Bronchial epithelial cell (primary cell): ENCODE measurements at places on chromosomes 6 and 20. TPM values are rescaled to one million over a fixed set of nuclear protein-coding genes. Genes with fewer than 3 reads are reported as not detected.

GRCh38 chr20:57999465-58000111 is 228.9 kb downstream of the ANKRD60 start:
- no peak for DNase-seq

DNA sequence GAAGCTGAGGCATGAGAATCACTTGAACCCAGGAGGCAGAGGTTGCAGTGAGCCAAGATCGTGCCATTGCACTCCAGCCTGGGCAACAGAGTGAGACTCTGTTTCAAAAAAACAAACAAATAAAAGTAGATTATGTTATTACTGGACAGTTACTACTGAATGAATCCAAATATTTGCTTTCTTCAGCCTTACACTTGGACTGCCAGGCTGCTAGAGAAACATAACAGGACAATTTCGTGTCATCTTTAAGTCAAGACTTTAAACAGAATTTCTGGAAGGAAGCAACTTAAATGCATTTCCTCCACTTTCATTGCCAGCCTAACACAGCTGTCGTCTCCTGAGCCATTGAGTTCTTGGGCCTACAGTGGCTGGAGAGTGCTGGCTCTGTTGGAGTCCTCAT is 42.0 kb upstream of the PRIM2 start:
- DNase-seq: no peak

- DNase-seq: peak; percentile 81
These were observed 31.9 kb downstream of the NSFL1C start for GRCh38 chr20:1434571-1435336.

DNA sequence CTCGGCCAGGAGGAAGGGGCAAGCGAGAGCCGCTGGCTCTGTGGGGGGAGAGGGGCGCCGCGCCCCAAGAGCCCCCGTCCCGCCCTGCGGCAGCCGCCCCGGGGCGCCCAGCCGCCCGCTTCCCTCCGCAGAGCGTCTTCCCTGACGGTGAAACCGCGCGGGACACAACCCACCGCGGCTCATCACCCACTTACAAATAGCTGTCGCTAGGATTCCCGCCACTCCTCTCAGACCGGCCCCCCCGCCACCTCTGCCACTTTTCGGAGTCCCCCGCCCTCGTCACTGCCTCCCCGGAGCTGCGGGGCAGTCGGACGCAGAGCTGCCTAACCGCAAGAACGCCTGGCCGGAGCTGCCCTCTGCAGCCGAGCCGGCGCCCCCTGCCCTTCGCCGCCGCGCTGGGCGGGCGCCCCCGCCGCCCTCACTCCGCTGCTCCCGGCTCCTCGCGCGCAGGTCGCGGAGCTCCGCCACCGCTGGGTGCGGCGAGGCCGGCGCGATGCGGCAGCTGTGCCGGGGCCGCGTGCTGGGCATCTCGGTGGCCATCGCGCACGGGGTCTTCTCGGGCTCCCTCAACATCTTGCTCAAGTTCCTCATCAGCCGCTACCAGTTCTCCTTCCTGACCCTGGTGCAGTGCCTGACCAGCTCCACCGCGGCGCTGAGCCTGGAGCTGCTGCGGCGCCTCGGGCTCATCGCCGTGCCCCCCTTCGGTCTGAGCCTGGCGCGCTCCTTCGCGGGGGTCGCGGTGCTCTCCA is at the start of gene SLC35D3:
Gene SLC35D3, plus strand, starts transcription at position 366 of the 749 bp plus-strand sequence. Its CDS starts 128 bp downstream, at position 494.
- DNase-seq: no peak

PGC gene
- not detected in 2 replicates for total RNA-seq

BTN1A1 gene
- total RNA-seq: not detected in 2 replicates

DNA sequence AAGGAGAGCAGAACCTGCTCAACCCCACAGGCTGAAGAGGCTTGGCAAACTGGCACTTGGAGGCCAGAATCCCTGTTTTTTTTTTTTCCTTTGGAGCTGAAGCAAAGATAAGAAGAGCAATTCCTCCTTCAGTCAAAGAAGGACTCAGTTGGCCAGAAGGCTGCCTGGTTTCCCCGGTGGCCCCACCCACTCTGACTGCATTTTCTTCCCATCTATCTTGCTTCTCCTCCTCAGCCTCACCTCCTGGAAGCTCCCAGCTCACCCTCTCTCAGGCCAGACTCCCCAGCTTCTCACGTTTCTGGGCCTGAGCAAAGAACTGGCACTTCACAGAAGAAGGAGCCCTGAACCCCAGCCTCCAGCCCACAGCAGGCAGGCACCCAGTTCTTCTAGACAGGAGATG is 2.4 kb downstream of the LRFN2 start:
- no peak for DNase-seq

DNA sequence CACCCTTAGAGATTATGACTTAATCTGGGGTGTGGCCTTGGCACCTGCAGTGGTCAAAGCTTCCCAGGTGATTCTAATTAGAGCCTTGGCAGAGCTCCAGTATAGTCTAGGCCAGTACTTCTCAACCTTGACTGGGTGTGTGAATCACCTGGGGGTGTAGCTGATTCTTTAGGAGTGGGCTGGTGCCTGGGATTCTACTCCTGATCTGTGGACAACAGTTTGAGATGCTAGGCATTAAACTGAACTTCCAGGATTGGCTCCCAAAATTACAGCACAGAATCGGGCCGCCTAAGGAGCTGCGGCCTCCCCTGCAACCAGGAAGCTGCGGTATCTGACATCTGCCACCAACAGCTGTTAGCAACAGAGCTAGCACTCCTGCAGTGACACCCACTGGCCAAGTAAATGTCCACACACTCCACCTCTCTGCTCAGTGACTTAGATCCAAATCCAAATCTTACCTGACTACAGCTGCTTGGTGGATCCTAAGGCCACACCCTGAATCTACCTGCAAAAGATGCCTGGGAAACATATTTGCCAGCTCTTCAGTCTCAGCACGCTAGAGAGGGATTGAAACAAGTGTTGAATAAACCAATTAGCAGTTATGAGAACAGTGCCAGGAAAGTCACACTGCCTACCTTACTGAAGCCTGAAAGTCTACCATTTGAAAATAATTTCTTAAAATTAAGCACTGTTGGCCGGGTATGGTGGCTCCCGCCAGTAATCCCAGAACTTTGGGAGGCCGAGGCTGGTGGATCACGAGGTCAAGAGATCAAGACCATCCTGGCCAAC is 126.7 kb downstream of the UNC5CL start:
- DNase-seq: peak; percentile 91

ZSCAN23 gene
- total RNA-seq: 2.4 and 2.8 TPM in 2 replicates

DNA sequence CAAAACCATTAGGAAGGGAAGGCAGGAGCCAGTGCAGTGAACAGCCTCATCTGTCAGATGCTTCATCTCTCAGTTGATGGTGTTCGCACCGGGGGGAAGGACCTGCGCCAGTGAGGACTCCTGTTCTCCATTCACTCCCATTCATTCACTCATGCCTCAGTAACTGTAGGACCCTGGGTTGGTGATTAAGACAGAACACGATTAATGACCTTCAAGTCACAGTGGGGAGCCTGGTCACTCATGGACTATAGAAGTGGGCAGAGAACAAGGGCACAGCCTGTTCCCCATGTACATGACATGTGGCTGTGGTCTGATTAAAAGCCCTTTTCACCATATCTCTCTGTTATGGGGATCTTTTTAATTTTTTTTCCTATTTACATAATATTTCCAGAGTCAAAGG is 113.3 kb downstream of the RPS12 start:
- no peak for DNase-seq

DNA sequence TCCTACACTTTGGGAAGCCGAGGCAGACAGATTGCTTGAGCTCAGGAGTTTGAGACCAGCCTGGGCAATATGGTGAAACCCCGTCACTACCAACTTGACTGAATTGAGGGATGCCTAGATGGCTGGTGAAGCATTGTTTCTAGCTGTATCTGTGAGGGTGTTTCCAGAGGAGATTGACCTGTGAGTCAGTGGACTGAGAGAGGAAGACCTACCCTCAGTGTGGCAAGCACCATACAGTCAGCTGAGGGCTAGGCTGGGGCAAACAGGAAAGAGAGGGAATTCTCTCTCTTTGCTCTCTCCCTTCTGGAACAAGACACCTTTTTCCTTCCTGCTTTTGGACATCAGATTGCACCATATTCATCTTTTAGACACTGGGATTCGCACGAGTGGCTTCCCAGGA is 3.7 kb upstream of the ZUP1 start:
- DNase-seq: no peak

- DNase-seq: no peak
These were observed 28.2 kb upstream of the RIMS4 start for GRCh38 chr20:44838521-44838920.

DNA sequence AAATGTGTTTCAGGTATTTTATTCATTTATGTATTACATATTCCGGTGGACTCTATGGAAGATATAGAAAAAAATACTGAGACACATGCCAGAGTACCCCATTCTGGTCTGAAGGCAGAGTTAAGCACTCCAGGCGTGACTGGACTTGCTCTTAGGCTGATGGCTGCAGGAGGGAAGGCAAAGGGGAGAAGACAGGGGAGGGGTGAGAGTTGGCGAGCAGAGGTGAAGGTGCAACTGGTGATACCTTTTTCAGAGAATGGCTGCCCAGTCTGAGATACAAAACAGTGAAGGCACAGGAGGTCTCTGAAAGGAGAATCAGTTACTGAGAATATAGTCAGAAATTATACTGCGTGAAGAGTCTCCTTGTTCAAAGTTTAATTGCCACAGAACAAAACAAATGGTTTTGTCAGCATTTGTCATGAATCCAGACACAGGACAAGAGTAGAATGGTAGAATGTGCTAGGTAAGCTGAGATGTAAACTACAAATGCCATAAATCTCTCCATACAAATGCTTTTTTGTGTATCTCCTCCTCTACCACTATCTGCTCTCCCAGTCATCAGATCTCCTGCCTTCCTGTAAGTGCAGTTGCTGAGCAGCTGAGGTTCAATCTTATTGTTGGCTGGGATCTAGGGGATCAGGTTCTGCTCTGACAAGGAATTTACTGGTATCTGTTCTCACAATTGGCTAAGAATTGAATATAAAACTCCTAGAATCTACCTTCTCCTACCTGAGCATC is 104.2 kb upstream of the DST start:
- peak; percentile 56 for DNase-seq

DNA sequence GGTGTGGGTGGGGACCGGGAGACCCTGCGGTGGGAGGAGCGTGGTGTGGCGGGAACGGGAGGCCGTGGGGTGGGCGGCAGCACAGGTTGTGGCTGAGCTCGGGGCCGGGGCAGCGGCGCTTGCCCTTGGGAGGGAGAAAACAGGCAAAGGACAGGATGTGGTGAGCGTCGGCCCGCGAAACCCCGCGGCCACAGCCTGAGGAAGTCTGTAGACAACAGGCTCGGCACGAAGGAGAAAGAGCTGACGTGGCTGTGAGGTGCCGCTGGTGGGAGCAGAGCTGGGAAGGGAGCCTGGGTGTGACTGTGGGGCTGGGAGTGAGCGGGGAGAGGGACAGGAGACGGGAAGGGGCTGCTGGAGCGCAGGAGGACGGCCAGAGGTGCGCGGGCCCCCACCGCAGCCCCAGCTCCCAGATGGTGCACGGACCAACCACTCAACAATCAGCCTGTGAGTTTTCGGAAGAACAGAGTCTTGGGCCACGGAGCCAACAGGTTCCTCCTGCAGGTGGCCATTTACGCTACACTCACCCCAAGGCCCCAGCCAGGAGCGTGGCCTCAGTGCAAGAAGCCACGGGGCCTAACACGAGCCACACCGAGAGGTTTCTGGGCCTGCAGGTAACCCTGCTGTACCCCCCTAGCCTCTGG is 202.8 kb downstream of the DLL1 start:
- no peak for DNase-seq

- DNase-seq: peak; percentile 90
These were observed 69.6 kb downstream of the JAG1 start for GRCh38 chr20:10603971-10604864.

CST4 gene
- not detected in 2 replicates for total RNA-seq

GRCh38 chr20:7490288-7490687 is 450.0 kb downstream of the HAO1 start:
- DNase-seq: peak; percentile 25

CTCFL gene
- total RNA-seq: not detected in 2 replicates

GRCh38 chr6:167392631-167393316 is 67.9 kb downstream of the TTLL2 start:
- no peak for DNase-seq

GRCh38 chr6:154548130-154548830 is 37.8 kb upstream of the CNKSR3 start:
- DNase-seq: no peak

DNA sequence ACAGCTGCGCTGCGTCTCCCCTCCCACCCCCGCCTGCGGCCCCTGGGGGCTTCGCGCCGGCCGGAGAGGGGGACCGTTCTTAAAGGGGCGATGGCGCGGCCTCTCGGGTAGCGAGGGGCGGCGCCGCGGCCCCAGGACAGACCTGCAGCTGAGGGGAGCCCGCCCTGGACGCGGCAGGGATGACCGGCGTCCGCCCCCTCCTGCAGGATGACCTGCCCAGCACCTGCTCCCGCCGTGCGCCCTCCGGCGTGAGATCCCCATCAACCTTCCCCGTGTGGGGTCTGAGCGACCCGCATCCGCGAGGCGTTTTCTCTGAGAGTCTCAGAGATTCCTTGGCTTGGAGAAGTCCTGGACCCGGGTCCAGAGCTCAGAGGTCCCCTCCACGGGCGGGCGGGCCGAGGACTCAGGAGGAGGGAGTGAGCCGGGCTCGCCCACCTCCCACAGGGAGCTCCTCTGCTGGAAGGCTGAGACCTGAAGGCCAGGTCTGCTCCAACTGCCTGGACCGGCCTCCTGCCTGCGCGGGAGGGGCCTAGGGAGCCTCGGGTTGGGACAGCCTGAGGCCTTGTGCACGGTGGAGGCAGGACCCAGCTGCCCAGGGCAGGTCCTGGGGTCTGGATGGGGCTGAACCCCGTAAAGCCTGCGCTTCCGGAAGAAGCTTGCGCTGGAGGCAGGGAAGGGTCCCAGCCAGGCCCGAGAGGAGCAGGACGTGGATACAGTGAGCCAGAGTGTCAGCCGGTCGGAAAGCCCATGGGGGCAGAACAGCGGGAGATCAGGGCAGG is 532 bp upstream of the NKAIN4 start:
- no peak for DNase-seq

ADGB gene
- total RNA-seq: not detected in 2 replicates

CBLN4 gene
- not detected in 2 replicates for total RNA-seq

GRCh38 chr6:54491431-54491830 is 183.2 kb downstream of the TINAG start:
- peak; percentile 94 for DNase-seq

CCN6 gene
- not detected in 2 replicates for total RNA-seq

- DNase-seq: peak; percentile 27
These were observed 296.3 kb downstream of the LRFN2 start for GRCh38 chr6:40290816-40291215.

DNA sequence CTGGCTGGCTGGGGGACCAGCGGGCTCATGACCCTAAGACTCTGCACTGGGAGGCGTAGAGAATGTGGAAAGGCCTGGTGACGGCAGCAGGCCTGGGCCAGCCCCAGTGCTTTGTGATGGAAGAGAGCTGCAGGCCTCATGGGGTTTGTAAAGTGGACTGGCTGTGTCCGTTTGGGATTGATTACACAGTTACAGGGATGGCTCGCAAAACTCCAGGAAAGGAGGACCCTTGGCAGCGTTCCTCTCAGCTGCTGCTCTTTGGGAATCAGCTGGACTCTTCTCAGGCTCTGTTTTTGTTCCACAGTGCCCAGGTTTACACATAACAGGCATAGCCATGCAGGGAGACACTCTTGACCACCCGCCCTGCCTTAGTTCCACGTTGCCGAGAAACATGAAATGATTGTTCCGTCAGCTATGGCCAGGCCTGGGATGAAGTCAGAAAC is 89.0 kb downstream of the SLX4IP start:
- no peak for DNase-seq
